ENCODE measurements at places on chromosomes 7 and 10.

- DNase-seq: peak; percentile 61
Observed at GRCh38 chr10:110364531-110364937, 59.8 kb upstream of the SMNDC1 start.

DNA sequence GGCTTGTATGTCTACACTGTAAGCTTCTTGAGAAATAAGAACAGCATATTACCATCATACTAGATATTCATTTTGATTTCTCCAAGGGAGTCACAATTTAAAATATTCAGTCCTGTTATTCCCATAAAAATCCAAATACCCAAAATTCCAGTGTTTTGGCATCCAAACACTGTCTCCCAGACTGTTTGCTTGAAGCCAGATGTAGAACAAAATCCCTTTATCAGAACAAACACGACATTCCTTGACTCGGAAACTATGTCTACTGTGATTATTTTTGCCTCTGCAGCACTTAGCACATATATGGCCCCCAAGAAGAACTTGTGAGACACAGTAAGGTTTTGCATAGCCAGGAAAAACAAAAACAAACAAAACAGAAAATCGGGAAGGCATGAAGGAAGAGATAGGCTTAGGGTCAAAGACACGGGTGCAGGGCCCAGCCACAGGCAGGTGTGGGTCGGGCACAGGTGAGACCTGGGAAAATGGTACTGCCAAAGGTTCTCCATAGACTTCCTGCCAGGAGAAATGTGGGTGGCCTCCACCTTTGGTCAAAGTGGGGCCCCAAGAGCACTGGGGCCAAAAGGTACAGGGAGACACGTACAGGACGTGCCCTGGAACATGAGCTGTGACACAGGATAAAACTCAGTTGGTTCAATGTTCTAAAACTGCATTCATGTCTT, 36.5 kb downstream of the CPXM2 start:
- no peak for DNase-seq

- no peak for DNase-seq
Observed at GRCh38 chr10:109450702-109451101, 472.6 kb downstream of the XPNPEP1 start.

DNA sequence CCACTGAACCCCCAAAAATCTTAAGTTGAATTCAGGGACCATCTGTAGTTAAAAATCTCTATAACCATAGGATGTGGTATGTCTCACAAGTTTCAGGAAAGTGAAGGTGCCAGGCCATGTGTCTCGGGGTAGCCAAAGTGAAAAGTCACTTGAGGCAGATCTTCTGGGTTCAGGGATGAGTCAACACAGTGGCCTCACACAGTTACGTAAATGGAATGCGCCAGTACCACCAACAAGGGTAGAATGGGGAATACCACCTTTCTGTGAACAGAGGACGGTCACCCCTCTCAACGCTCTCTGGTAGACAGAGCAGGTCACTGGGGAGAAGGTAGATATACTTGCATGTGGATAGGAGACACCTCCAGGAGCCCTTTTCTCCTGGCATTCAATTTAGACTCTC, 71.4 kb downstream of the ELMO1 start:
- no peak for DNase-seq

GRCh38 chr7:130488392-130489139, 3.3 kb upstream of the MEST start:
- no peak for DNase-seq
